ENCODE measurements at places on chromosomes 5 and 9. TPM values are rescaled to one million over a fixed set of nuclear protein-coding genes. Genes with fewer than 3 reads are reported as not detected.

GRCh38 chr5:53291528-53291927 lies 182.0 kb upstream of the MOCS2 start:
- DNase-seq = no peak

CDC25C gene
- 0.42 TPM for total RNA-seq

PDE6A gene
- total RNA-seq = not detected

PDCD1LG2 gene
- total RNA-seq = 2.1 TPM

NTRK2 gene
- 0.10 TPM for total RNA-seq

All from activated B cell treated with CpG ODN at 0.5 μM for 24 hours (primary cell).